ENCODE measurements at places on chromosomes 2 and 18. TPM values are rescaled to one million over a fixed set of nuclear protein-coding genes. Genes with fewer than 3 reads are reported as not detected.

FBXO36 gene
- 2.6 TPM for total RNA-seq

CD207 gene
- not detected for total RNA-seq

DNAJC5G gene
- total RNA-seq, result not detected

IL36B gene
- total RNA-seq, result not detected

ATF2 gene
- 24.5 TPM for total RNA-seq

MAB21L4 gene
- total RNA-seq, result not detected

UGT1A4 gene
- not detected for total RNA-seq

MEP1B gene
- total RNA-seq, result not detected

SLC4A5 gene
- total RNA-seq, result 0.05 TPM

CPS1 gene
- 1.5 TPM for total RNA-seq

THOC1 gene
- 20.8 TPM for total RNA-seq

LRRTM1 gene
- not detected for total RNA-seq

GPR155 gene
- 0.74 TPM for total RNA-seq

MOGAT1 gene
- not detected for total RNA-seq

ACOXL gene
- total RNA-seq, result not detected

HOXD12 gene
- total RNA-seq, result not detected

THSD7B gene
- not detected for total RNA-seq

ZSCAN30 gene
- 14.9 TPM for total RNA-seq

C2orf81 gene
- total RNA-seq, result 0.59 TPM

NRBP1 gene
- total RNA-seq, result 105 TPM

RIT2 gene
- not detected for total RNA-seq

SPHKAP gene
- total RNA-seq, result not detected

PJVK gene
- total RNA-seq, result not detected

GCG gene
- not detected for total RNA-seq

ADAM23 gene
- 5.0 TPM for total RNA-seq

NFATC1 gene
- total RNA-seq, result 11.2 TPM

KIF5C gene
- total RNA-seq, result 0.25 TPM

PHOSPHO2 gene
- 2.3 TPM for total RNA-seq

ECEL1 gene
- total RNA-seq, result not detected

PRKAG3 gene
- total RNA-seq, result not detected

ABCG5 gene
- not detected for total RNA-seq

HJURP gene
- total RNA-seq, result 22.9 TPM

DDX1 gene
- total RNA-seq, result 71.2 TPM

RNF144A gene
- total RNA-seq, result 14.3 TPM

VAPA gene
- total RNA-seq, result 198 TPM

ASPRV1 gene
- 0.10 TPM for total RNA-seq

UBXN4 gene
- total RNA-seq, result 40.2 TPM

FAM124B gene
- total RNA-seq, result 22.1 TPM

PROKR1 gene
- total RNA-seq, result not detected

REG3A gene
- total RNA-seq, result not detected

YPEL5 gene
- total RNA-seq, result 49.8 TPM
